Progenitor cell of endocrine pancreas (in vitro differentiated cells): ENCODE measurements at places on chromosomes 1 and 21. TPM values are rescaled to one million over a fixed set of nuclear protein-coding genes. Genes with fewer than 3 reads are reported as not detected.

The TRIM58 gene
- 1.1 and 1.2 TPM in 2 replicates for total RNA-seq

The HLX gene
- 0.48 and 0.53 TPM in 2 replicates for total RNA-seq

DNA sequence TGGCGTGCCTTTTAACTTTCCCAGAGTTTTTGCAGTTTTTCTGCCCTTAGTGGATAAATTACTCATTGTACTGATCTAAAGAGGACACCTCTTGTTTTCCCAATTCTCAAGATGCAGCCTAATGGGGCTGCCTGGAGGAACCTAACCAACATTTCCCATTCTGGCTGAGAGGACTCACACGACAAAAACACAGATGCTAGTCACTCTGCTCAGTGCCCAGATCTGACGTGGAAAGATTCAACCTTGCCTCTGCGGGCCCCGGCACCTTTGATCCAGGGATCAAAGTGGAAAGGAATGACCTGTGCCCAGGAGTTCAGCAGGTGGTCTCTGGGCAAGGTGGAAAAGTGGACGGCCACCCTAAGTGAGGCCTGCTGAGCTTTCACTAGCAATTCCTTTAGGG, 162.4 kb upstream of the FMN2 start:
- H3K36me3 ChIP-seq = no peaks in the 10 kb centered on the region
- no peak overlapping the region for H3K27ac ChIP-seq
- no peaks in the 10 kb centered on the region for H3K4me1 ChIP-seq
- DNase-seq = no peak
- no peak overlapping the region for H3K4me3 ChIP-seq
- H3K27me3 ChIP-seq = peaks cover 4% of the 10 kb centered on the region

DNA sequence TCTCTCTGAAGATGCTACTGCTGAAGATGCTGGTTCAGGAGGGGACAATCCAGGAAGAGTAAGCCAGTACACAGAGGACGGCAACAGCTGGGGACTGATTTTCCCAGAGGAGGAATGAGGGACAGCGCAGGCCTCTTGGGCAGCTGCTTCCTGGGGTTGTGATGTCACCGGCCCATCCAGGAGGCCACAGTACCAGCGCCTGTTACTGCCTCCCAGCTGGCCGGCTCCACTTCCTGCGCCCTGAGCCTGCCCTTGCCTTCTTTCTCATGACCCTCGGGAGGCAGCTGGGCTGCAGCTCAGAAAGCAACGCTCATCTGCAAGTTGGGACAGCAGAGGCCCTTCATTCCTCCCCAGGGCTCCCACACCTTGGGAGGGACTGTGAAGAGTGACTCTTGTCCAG, 21.9 kb upstream of the ID3 start:
- peaks cover 13% of the 10 kb centered on the region for H3K4me1 ChIP-seq
- no peak overlapping the region for H3K4me3 ChIP-seq
- H3K36me3 ChIP-seq = no peaks in the 10 kb centered on the region

DNA sequence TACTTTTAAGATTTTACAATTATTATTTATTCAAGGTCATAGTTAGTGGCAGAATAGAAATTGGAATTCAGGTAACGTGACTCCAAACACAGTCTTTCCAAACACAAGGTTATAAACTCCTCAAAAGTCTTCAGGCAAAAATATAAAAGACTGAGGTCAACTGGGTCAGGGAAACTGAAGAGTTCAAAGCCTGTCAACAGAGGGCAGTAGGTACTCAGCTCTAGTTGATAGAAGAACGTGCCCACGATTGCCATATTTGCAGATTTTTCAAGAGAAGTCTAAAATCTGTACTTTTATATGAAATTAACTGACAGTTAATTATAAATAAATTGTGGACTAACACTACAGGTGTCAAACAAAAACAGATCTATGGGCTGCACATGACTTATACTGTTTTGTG, 135.0 kb downstream of the LHX4 start:
- H3K27me3 ChIP-seq = no peaks in the 10 kb centered on the region
- peaks cover 5% of the 10 kb centered on the region for H3K4me1 ChIP-seq
- H3K36me3 ChIP-seq = peaks cover 3% of the 10 kb centered on the region
- no peak overlapping the region for H3K4me3 ChIP-seq
- H3K27ac ChIP-seq = no peak overlapping the region

The PLA2G2F gene
- total RNA-seq = not detected in 2 replicates

- no peak for DNase-seq
- H3K4me1 ChIP-seq = peaks cover 1% of the 10 kb centered on the region
- H3K36me3 ChIP-seq = no peaks in the 10 kb centered on the region
- no peak overlapping the region for H3K27ac ChIP-seq
- H3K4me3 ChIP-seq = no peak overlapping the region
These were observed 67.1 kb upstream of the GCLM start for GRCh38 chr1:93976291-93976690.

GRCh38 chr1:30535595-30536325, 187.6 kb downstream of the MATN1 start:
- H3K27ac ChIP-seq = no peak overlapping the region
- H3K4me1 ChIP-seq = no peaks in the 10 kb centered on the region
- DNase-seq = no peak
- no peaks in the 10 kb centered on the region for H3K36me3 ChIP-seq
- H3K27me3 ChIP-seq = no peaks in the 10 kb centered on the region
- no peak overlapping the region for H3K4me3 ChIP-seq

GRCh38 chr1:151289991-151290708, 8.1 kb downstream of the ZNF687 start:
- no peak overlapping the region for H3K27ac ChIP-seq
- peaks cover 18% of the 10 kb centered on the region for H3K36me3 ChIP-seq
- H3K4me3 ChIP-seq = no peak overlapping the region
- H3K27me3 ChIP-seq = no peaks in the 10 kb centered on the region
- DNase-seq = no peak

The C4BPA gene
- not detected in 2 replicates for total RNA-seq

The OXCT2 gene
- 0.38 TPM in 1 of 2 replicates, not detected in the other for total RNA-seq

The TMEM50A gene
- 72.5 and 73.2 TPM in 2 replicates for total RNA-seq

GRCh38 chr1:227111782-227112181, 171.7 kb downstream of the COQ8A start:
- no peak for DNase-seq
- H3K4me3 ChIP-seq = no peak overlapping the region
- H3K27ac ChIP-seq = no peak overlapping the region
- H3K27me3 ChIP-seq = no peaks in the 10 kb centered on the region

The STUM gene
- 0.38 and 0.55 TPM in 2 replicates for total RNA-seq

GRCh38 chr1:210236840-210237409, 4.3 kb downstream of the SERTAD4 start:
- peaks cover 61% of the 10 kb centered on the region for H3K27me3 ChIP-seq
- no peaks in the 10 kb centered on the region for H3K36me3 ChIP-seq
- no peak overlapping the region for H3K4me3 ChIP-seq
- no peak for DNase-seq
- no peak overlapping the region for H3K27ac ChIP-seq

The MARCKSL1 gene
- total RNA-seq = 774 and 833 TPM in 2 replicates

The ZNF695 gene
- total RNA-seq = 14.2 and 15.1 TPM in 2 replicates

The NDC1 gene
- total RNA-seq = 25.2 and 25.5 TPM in 2 replicates

The TLR5 gene
- total RNA-seq = 3.2 and 3.9 TPM in 2 replicates

- H3K4me1 ChIP-seq = no peaks in the 10 kb centered on the region
- H3K27me3 ChIP-seq = peaks cover 3% of the 10 kb centered on the region
- H3K36me3 ChIP-seq = no peaks in the 10 kb centered on the region
- no peak for DNase-seq
These were observed 79.7 kb downstream of the TGFBR3 start for GRCh38 chr1:91806181-91806768.

DNA sequence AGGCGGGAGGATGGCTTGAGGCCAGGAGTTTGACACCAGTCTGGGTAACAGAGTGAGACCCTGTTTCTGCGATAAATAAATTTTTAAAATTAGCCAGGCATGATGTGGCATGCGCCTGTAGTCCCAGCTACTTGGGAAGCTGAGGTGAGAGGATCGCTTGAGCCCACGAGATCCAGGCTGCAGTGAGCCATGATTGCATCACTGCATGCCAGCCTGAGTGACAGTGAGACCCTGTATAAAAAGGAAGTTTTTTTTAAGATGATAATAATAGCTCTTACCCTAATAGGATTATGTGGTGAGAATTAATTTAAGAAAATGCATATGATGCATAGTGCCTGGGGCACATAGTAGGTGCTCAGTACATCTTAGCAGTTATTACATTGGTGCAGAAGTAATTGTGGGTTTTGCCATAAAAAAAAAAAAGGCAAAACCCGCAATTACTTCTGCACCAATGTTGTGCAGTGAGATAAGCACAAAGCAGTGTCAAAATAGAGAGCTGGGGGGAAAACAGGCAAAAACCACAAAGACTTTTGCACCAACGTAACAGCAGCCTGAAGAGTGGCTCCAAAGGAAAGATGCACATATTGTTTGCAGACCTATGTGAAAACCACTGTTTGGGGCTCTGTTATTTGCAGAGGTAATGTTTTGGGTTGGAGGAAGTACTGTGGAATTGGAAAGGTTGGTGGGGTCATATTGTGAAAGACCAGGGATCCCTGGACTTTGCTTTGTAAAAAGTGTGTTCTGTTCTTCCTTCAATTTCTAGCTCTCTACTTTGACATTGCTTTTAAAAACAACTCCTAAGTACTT, 72.4 kb downstream of the PLXNA2 start:
- H3K36me3 ChIP-seq = no peaks in the 10 kb centered on the region
- H3K4me1 ChIP-seq = peaks cover 4% of the 10 kb centered on the region
- H3K27ac ChIP-seq = no peak overlapping the region
- H3K27me3 ChIP-seq = no peaks in the 10 kb centered on the region

- H3K4me1 ChIP-seq = no peaks in the 10 kb centered on the region
- H3K27me3 ChIP-seq = peaks cover 4% of the 10 kb centered on the region
- H3K36me3 ChIP-seq = no peaks in the 10 kb centered on the region
- no peak overlapping the region for H3K4me3 ChIP-seq
These were observed 36.6 kb downstream of the MORN1 start for GRCh38 chr1:2354511-2355372.

- DNase-seq = no peak
- peaks cover 11% of the 10 kb centered on the region for H3K36me3 ChIP-seq
- H3K4me1 ChIP-seq = peaks cover 15% of the 10 kb centered on the region
- no peaks in the 10 kb centered on the region for H3K27me3 ChIP-seq
These were observed 101.4 kb downstream of the CC2D1B start for GRCh38 chr1:52264530-52265115.

- no peak overlapping the region for H3K27ac ChIP-seq
- H3K27me3 ChIP-seq = peaks cover 12% of the 10 kb centered on the region
- H3K4me1 ChIP-seq = peaks cover 3% of the 10 kb centered on the region
- peaks cover 18% of the 10 kb centered on the region for H3K36me3 ChIP-seq
- no peak overlapping the region for H3K4me3 ChIP-seq
- DNase-seq = no peak
These were observed 137.1 kb upstream of the CD34 start for GRCh38 chr1:208047975-208048374.

- H3K4me1 ChIP-seq = no peaks in the 10 kb centered on the region
- H3K36me3 ChIP-seq = no peaks in the 10 kb centered on the region
- H3K27ac ChIP-seq = no peak overlapping the region
- no peak for DNase-seq
- no peak overlapping the region for H3K4me3 ChIP-seq
These were observed 88.2 kb upstream of the AKT3 start for GRCh38 chr1:243938208-243938607.

- no peak overlapping the region for H3K27ac ChIP-seq
These were observed 28.6 kb upstream of the AK5 start for GRCh38 chr1:77253211-77253610.

GRCh38 chr1:200905411-200906052, 10.8 kb downstream of the INAVA start:
- H3K4me1 ChIP-seq = peaks cover 2% of the 10 kb centered on the region
- no peak for DNase-seq
- H3K27ac ChIP-seq = no peak overlapping the region
- H3K4me3 ChIP-seq = no peak overlapping the region
- no peaks in the 10 kb centered on the region for H3K27me3 ChIP-seq

DNA sequence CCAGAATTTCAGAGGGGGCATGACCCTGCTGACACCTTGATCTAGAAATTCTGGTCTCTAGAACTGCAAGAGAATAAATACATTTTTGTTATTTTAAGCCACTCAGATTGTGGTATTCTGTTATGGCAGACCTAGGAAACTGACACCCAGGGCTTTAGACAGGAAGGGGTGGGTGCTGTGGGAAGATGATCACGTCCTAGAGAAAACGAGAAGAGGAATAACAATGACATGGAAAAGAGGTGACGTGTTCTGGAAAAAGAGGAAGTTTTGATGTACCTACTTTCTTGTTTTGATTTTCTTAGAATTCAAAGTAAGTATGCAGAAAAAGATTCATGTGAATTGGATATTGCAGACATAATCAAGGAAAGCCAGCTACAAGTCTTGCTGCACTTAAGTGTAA, 232.9 kb upstream of the RUNX1 start:
- no peak overlapping the region for H3K4me3 ChIP-seq
- H3K36me3 ChIP-seq = no peaks in the 10 kb centered on the region
- no peaks in the 10 kb centered on the region for H3K27me3 ChIP-seq
- H3K27ac ChIP-seq = no peak overlapping the region
- DNase-seq = no peak

DNA sequence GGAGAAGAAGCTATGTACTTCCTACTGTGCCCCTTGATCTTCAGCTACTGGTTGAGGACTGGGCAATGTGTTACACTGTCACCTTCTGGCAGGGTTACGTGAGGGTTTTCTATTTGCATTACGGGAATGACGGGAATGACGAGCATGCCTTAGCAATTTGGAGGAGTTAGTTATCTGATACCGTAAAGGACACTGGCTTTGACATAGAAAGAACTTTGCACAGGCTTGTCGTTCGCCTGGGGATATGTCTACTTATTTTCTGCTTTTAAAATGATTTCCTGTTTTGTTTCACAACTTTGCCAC, 19.8 kb upstream of the ACBD6 start:
- peaks cover 19% of the 10 kb centered on the region for H3K4me1 ChIP-seq
- H3K4me3 ChIP-seq = no peak overlapping the region
- no peaks in the 10 kb centered on the region for H3K36me3 ChIP-seq
- no peak for DNase-seq

- no peak for DNase-seq
- H3K4me3 ChIP-seq = peak overlapping the region; percentile 58
- H3K36me3 ChIP-seq = peaks cover 27% of the 10 kb centered on the region
- H3K4me1 ChIP-seq = peaks cover 41% of the 10 kb centered on the region
These were observed 7.5 kb downstream of the ELF3 start for GRCh38 chr1:202017749-202018467.

The MRAP gene
- total RNA-seq = 0.89 and 1.2 TPM in 2 replicates

DNA sequence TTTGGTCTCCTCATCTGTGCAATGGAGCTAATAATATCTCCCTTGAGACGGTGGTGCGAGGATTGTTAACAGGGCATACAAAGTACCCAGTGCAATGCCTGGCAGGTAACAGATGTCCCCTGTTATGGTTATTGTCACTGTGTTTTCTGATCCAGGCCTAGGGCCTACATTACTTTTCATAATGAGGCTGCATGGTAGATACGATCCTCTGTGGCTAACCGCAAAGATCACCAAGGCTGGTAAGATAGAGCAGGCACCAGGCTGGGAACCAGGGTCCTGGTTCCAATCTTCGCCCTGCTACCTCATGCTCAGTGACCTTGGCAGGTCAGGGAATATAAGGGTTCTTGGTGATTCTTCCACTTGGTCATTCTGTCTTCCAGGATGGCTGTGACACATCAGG, 22.7 kb downstream of the KCNA2 start:
- peaks cover 26% of the 10 kb centered on the region for H3K27me3 ChIP-seq
- no peak overlapping the region for H3K27ac ChIP-seq
- H3K4me3 ChIP-seq = no peak overlapping the region
- no peaks in the 10 kb centered on the region for H3K4me1 ChIP-seq
- no peaks in the 10 kb centered on the region for H3K36me3 ChIP-seq
